ENCODE measurements at places on chromosomes 12 and 14.

DNA sequence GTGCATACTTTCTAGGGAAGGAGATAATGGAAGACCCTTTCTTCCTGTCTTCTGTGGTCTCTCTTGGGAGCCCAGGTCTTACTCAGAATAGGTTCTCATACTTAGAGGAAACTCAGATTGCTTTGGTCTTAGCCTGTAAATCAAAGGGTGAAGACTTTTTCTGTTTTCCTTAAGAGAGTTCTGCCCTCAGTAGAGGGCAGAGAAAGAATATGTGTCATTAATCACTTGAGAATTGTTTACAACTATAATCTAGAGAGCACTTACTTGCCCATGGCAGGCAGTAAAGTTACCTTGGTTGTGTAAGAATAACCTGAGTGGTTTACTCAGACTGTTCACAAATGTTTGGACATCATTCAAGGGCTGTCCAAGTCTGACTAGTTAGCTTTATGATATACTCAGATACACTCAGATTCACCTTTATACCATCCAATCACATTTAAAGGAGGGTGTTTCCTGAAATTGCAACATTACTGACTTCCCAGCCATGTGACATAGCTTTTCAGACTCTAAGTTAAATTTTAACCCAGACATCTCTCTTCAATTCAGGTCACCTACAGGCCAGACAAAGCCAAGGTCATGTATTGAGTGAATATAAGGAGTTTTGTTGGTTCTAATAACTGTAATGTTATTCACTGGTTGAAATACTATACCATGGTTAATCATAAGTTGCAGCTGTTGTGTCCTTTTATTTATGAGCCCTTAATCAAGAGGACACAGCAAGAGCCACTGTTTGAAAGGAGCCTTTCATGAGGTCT is 372.2 kb downstream of the RAD51B start:
- DNase-seq = no peak

DNA sequence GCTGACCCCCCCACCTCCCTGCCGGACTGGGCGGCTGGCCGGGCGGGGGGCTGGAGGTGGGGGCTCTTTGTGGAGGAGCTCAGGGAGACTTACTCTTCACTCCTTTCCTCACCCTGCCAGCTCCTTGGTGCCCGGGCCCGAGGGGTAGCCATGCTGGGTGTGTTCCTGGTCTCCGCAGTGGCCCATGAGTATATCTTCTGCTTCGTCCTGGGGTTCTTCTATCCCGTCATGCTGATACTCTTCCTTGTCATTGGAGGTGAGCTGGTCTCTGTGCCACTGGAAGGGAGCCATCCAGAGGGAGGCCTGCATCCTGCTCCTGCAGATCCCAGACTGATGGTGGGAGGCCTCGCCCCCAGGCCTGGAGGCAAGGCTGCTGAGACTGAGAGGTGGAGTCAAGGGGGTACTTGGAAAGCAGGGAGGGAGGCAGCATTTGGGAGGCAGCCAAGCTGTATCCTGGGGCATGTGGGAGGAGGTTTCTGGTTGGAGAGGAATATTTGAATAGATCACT is 19.7 kb downstream of the SOAT2 start:
- no peak for DNase-seq

- DNase-seq = no peak
These were observed 2.3 kb downstream of the SLC48A1 start for GRCh38 chr12:47775100-47775911.

DNA sequence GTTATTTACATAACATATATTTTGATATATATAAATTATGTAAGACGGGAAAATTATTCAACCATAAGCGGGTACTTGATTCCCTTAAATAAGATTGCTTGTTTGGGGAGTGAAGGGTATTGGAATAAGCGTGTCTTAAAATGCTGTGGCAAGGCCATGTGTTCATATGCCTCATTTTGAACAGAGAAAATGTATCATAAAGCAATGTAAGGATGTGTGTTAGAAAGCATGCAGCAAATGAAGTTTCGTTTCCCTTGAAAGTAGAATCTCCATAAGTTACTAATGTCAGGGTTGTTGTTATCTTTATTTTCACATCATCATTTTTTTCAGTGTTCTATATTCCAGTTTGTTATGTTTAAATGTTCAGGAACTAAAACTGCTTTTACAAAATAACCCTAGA is 465.6 kb downstream of the FOXG1 start:
- no peak for DNase-seq

DNA sequence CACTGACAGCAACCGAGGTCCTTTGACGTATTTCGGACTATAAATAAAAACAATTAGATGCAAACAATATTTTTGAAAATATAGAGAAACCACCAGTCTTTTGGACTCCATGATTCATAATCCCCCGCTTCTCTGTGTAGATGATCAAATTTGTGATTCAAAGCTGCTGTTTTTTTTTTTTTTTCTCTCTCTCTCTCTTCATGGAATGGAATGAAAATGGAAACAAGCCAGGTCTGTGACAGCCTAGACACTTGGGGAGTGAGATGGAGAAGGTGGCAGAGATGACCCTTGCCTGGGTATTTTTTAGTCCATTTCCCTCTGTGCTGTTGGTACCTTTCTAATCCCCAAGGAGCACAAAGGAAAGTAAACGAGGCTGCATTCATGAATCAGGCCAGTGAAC is 248.5 kb downstream of the GLT1D1 start:
- DNase-seq = no peak

DNA sequence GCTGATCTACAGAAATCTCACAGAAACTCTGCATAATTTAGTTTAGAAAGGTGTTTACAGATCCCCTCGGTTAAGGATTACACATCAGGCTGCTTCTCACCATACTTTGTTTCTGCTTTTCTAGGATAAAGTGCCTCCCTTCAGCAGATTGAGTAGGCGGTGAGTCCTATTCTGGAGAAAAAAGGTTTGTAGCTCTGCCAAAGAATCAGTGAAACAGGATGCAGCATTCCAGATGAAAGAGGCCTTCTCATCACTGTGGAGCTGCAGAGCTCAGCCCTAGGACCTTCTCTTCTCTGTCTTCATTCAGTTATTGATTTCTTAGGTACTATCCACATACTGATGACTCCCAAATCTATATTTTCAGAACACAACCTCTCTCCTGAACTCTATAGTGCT is 155.5 kb upstream of the KRR1 start:
- DNase-seq = peak; percentile 70

DNA sequence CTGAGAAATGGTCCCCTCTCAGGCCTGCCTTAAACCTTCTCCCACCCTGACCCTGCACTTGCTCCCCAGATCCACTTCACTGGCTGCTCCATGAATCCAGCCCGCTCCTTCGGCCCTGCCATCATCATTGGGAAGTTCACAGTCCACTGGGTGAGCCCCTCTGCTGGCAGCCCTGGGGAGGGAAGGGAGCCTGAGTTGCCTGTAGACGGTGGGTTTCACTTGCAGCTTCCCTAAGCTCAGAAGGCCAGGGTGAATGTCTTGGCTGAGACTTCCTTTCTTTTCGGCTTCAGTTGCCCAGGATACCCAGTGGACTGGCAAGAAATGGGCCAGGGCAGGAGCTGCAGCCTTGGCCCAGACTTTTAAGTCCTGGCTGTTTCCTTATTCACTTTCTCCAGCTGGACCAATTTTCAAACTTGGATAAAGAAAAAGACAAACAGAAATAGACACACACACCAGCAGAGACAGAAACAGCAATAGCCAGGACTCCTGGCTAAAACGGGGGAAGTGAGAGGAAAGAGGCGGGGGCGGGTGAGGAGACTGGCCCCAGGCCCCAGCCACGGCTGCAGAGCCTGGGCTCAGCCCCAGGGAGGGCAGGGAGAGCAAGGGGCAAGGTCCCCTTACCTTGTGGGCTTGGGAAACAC is 2.0 kb downstream of the AQP6 start:
- no peak for DNase-seq

DNA sequence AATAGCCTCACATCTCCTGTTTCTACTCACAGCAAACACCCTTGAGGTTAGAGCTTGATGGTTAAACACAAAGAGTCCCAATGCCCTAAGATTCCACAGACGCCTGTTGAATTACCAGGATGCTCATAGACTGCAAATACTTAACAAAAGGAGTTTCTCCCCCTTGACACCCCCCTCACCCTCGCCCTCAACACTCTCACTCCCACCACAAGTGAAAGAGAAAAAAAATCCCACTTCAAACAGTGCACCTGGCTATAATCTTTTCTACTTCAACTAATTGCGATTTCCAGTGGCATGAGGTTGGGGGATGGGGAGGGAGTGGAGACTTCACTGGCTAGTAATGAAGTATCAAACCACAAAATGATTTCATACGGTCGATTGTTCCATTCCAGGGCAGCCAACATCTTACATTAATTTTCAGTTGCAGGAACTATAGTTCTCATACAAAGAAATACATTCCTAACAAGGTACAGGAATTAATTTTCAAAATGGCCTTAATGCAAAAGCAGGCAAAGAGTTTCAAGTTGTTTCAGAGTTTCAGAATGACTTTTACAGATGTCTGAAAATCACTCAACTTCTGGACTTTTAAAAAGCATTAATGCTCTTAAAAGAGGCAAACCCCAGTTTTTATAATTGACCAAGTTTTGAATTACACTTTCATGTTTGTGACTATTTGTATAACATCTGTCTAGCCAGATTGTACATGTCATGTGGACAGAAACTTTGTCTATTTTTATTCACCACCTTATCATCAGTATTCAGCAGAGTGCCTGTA is 390.7 kb downstream of the C12orf75 start:
- peak; percentile 43 for DNase-seq

GRCh38 chr12:121838126-121838525 is 20.5 kb downstream of the HPD start:
- DNase-seq = no peak

DNA sequence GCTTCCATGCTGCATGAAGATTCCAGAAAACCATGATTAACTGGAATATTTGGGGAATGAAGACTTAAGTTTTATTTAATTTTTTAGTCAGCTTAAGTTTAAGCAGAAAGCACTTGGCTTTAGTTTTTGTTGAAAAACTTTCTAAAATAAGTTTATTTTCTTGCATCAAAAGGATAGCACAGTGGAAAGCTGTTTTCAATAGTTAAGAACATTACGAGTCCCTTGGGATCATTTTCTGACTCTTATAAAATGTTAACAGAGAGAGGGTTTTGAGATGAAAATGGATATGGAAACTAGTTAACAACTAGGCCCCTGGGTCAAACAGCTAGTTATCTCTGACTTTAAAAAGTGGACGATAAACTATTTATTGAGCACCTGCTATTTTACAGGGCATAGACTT is 181.9 kb upstream of the SLC38A2 start:
- peak; percentile 35 for DNase-seq

DNA sequence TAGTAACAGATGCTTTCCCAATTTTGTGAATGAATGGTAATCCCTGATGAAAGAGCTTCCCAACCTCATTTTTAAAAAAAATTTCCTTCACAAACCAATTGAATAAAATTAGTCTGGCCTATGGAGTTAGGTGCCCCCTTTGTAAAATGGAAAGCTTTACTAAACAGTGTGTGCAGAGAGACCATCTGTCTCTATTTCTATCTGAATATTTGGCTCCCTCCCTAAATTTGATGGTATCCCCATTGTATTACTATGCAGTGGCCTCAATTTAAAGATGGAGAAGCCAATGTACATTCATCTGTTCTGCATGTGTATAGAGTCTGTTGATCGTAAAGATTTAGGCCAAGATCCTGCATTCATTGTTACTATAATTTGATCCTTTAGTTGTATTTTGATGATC is 397.7 kb upstream of the RGS6 start:
- no peak for DNase-seq

- no peak for DNase-seq
These were observed 57.6 kb downstream of the HEATR5A start for GRCh38 chr14:31362746-31363145.

- peak; percentile 73 for DNase-seq
These were observed 503.5 kb downstream of the LRFN5 start for GRCh38 chr14:42110167-42110566.

DNA sequence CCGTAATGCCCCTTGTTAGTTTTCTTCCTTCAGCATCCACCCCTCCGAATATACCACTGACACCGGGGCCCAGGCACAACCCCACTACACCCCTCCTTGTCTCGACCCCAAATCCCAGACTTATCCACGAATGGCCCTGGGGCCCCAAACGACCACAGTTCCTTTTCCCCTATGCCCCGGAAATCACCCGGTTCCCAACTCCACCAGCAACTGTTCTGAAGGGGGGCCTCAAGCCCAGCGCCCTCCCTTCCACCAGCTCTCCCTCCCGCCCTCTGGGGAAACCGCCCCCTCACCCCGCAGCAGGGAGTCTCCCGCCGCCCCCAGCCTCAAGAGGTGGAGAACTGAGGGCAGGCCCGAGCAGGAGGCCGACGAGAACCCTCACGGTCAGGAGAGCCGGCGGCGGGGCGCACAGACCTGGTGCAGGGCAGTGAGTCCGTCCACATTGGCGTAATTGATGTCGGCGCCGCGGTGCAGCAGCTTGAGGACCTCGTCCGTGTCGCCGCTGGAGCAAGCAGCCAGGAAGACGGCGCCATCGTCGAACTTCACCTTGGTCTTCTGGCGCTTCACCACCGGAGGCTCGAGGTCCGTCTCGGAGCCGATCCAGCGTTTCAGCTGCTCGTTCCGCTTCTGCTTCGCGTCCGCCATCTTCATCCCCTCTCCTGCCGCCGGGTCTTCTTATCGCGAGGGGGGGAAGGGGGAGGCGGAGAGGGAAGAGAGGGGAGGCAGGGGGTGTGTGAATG is 446 bp downstream of the PPP1R12A start:
- DNase-seq = peak; percentile 73

GRCh38 chr14:80926397-80927082 is 15.0 kb downstream of the CEP128 start:
- DNase-seq = peak; percentile 5

DNA sequence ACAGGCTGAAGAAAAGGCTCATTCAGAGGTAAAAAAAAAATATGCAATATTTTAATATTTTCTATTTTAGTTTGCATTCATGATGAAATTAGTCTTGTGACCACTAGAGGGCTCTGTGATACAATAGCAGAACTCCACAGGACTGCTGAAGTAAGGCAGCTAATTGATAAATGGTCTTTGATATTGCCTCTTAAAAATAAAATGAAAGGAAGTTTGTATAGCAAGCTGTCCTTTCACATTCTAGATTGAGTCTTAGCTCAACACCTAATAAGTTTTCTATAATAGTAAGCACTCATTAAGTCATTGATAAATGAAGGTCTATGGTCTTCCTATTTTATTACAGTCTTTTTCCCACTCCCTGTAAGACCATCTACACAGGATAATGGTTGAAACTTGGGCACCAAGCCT is 315.7 kb downstream of the NAV3 start:
- DNase-seq = peak; percentile 82

DNA sequence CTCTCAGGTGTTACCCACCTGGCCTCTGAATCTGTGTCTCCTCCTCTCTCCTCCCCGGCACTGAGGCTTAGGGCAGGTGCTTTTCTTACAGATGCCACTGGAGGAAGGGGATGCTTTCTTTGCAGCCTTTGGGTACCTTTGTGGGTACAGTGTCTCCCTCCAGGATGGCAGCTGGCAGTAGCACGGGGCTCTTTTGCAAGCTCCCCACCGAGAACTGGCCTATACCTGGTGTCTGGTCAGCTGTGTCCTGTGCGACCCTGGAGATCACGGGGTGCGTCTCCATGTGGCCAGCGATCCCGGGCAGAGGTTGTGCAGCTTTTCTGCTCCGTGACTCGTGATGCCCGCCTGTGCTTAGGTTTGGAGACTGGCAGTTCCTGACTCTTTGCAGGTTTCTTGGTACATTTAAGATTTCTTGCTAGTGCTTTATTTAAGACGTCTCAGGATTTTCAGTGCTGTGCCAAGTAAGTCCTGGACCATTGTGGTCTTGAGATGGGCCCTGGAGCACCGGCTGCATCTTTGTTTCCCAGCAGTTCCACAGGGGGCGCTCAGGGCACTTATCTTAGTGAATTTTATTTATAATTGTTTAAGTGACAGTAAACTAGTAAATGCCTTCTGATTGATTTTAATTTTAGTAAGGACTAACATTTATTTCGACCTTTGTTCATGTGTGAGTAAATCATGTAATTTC is 68.9 kb downstream of the DDX51 start:
- DNase-seq = peak; percentile 28

Measured in adipocyte (in vitro differentiated cells).